ENCODE measurements at places on chromosomes 12 and 14.

DNA sequence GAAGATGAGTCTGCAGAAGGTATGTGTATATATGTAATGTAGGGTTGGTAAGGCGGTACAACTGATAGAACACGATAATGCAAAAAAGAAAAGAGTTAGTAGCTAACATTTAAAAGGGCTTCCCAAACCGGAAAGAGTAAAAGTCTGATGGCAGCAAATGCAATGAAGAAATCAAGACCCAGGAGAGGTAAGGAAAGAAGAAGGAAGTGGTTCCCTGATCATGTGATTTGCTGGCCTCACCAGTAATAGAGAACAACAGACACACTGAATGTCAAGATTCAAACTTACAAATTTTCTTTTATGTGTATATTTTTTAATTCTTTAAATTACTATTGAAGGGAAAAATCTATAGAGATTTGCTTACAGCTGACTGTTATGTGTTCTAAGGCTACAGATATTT is 18.4 kb downstream of the ZFC3H1 start:
- no peak for DNase-seq

- DNase-seq, result no peak
Observed at GRCh38 chr14:64745511-64746091, 41.4 kb downstream of the PLEKHG3 start.

DNA sequence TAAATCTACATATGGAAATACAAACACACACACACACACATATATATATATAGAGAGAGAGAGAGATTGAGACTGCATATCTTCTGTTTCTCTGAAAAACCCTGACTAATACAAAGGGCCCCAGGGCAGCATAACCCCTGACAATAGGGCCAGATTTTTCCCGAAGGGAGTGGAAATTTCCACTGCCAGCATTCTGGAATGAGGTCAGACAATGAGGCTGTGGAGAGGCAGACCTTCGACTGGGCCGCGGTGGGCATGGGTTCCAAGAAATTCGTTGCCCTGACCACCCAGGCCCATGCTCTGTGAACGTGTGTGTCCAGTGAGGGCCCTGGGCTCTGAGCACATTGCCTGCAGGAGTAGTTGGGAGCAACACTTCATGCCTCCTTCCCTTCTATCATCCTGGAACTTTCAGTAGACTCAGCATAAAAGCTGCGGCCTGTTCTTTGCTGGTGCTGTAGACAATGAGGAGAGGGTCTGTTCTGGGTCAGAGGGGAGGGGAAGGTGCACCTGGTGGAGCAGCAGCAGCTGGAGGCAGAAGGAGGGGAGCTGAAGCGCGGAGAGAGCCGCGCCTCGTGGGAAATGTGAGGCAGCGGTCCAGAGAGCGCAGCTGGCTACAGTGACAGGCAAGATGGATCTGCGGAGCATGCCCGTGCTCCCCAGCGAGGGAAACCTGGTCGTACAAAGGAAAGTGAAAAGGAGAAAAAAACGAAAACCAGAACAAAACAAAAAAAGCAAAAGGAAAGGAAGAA is 25.6 kb upstream of the CCDC60 start:
- DNase-seq, result no peak

DNA sequence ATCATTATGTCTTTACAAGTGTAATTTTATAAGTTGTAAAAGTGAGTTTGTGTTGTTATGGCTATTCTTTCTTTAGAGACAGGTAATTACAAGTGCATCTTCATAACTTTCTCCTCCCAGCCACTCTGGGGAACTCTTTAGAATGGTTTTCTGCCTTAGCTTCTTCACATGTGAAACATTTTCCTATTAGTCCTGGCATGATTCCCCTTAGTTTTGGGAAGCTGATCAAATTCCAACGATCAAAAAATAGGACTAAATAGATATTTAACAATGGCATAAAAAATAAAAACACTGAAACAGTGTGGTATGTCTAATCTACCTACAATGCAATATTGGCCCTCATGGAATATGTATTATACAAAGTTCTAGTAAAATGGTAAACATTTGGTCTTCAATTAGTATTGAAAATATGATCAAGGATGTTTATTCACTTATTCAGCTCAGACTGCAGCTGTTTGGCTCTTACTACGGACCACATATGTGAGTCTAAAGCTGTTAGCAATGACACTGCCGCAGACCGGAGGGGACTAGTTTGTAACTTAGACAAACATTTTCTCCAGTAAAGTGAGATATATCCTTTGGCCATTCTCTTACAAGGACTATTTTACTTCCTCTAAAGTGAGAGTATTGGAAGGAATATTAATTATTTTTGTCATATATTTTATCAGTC is 890.8 kb upstream of the USP15 start:
- no peak for DNase-seq

Measured in urothelium cell line (cell line).